ENCODE measurements at places on chromosomes 12 and 14.

GRCh38 chr14:76461886-76462285, 85.9 kb downstream of the ESRRB start:
- no peak for DNase-seq

DNA sequence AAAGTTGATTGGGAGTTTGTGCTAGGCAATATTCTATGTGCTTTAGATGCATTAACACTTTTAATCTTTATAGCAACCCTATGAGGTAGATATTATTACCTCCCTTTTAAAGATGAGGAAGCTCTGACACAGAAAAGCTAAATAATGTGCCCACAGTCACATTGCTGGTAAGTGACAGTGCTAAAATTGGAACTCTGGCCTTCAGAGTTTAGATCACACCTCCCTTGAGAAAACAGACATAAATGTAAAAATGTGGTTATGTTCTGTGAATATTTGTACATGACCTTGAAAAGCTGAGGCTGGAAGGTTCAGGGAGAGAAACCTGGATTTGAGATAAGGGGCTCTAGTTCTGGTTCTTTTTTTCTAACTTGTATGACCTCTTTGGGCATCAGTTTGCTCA, 1.9 kb downstream of the ABHD4 start:
- no peak for DNase-seq

GRCh38 chr12:52221912-52222457, 11.1 kb upstream of the KRT7 start:
- DNase-seq = no peak

GRCh38 chr12:124438437-124439056, 128.9 kb downstream of the NCOR2 start:
- DNase-seq = no peak

DNA sequence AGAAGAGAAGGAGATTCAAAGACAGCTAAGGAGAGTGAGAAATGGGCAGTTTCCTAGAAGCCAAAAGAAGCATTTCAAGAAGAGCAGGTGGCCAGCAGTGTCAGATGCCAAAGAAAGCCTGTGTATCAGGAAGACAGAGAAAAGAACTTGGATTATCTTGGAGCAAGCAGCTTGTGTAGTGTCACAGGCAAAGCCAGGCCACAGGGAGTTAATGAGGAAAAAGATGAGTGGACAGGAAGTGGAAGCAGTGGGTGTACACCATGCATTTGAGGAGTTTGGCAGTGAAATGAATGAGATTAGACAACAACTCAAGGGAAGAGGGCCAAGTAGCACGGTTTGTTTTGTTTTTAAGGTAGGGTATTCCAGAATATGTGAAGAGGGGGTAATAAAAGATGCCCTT, 5.6 kb upstream of the MYH7 start:
- no peak for DNase-seq

GRCh38 chr14:96979611-96980074, 182.5 kb downstream of the VRK1 start:
- no peak for DNase-seq

- DNase-seq = no peak
Measured at GRCh38 chr12:112809684-112810083, 18.1 kb downstream of the RPH3A start.

DNA sequence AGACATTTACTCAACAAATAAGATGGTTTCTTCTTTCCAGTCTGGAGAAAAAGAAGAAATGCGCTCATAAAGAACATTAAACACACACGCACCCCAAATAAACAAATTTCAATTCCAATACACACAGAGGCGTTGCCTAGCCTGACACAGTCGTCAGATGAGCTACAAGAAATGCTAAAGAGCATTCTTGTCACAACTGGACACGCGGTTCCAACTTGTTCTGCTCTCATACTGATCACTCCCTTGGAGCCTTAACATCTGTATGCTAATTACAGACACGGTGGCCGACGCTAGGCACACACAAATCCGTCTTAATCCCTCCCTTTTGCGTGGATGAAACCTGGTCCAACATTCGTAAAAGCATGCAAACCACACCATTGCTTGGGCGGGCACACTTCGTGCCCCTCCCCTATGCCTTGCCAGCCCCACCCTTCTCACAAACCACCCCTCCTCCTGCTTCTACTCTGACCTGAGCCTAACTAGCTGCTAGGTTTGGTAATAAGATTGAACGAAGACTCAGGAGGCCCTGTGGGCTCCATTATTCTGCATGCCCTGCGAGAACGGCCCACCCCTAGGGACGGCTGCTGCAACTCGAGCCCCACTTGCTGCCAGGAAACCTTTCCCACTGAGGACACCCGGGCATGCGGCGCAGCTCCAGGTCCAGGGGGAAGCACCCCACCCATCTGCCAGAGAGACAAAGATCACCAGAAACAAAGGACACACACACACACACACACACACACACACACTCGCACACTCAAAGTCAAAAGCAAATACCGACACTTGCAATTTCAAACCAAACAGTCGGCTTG, 1.2 kb downstream of the KCNK10 start:
- DNase-seq = peak; percentile 9

GRCh38 chr12:71201136-71201679, 43.4 kb upstream of the TSPAN8 start:
- no peak for DNase-seq

DNA sequence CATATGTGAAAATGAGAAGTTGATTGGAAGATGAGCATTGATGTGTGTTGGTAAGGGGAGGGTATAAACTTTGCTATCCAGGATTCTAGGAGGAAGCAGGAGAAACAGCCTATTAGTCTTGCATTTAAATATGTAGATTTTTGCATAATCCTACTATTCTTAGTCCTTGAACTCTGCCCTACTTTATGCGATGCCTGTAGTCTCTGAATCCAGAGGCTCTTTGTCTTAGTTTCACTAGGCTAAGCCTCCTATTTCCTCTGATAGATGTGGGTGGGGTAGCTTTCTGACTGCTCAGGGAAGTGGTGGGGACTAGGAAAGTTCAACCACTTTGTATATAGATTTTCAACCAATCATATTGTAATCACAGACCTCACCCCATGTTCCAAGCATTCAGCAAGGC, 49.5 kb upstream of the KCNC2 start:
- no peak for DNase-seq

GRCh38 chr12:90311561-90311960, 602.9 kb upstream of the ATP2B1 start:
- no peak for DNase-seq

- no peak for DNase-seq
Measured at GRCh38 chr12:55937981-55938380, 7.0 kb downstream of the DGKA start.

- no peak for DNase-seq
Measured at GRCh38 chr12:50061171-50061570, 3.8 kb downstream of the ASIC1 start.

GRCh38 chr14:101191101-101191720, 287.7 kb upstream of the RTL1 start:
- DNase-seq = no peak

DNA sequence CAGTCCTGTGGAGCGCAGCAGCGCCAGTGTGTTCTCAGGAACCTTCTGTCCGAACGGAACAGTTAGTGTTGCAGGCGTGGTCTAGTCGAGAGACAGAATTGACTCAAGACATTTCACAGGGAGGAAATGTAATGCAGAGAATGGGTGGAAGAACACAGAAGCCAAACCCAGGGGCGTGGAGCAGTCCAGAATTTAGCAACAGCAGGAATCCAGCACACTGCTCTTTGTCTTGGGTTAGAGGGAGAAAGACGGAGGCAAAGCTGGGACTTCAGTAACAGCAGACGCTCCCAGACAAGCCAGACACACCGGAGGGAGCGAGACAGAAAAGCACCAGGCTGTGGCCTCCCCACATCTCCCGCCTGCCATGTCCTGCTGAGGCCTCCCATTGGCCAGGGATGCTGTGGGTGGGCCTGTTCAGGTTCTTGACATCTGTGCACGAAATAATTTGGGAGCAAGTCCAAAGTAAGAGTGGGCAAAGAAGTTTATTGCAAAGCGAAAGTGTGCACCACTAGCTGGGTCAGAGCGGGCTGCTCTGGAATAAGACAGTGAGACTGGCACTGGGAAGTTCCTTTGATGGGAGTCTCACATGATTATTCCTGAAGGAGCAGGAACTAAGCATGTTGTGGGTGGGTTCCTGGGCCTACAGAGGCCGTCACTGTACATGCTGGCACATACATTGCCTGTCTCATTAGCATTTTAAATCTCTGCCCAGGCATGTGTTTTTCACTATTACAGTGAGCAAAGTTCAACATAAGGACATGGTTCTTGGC, 339.3 kb upstream of the SFSWAP start:
- DNase-seq = no peak

DNA sequence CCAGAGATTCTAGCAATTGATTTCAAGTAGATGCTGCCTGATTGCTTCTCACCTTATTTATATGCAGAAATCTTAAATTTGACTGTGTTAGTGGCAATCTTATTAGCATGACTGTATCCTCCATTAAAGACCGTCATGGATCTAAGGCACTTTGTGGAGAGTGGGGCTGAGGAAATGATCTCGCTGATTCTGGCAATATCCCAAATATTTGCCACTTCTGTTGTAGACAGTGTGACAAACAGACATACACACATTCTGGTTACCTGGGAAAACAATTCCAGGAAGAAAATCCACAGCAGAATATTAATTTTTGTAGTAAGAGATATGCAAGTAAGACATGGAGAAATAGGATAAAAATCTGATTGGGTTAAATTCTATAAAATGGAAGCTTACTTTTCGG, 269.0 kb upstream of the G2E3 start:
- no peak for DNase-seq

GRCh38 chr12:54059668-54060067, 6.0 kb downstream of the HOXC4 start:
- DNase-seq = no peak

- DNase-seq = no peak
Measured at GRCh38 chr14:54001189-54001878, 44.7 kb upstream of the BMP4 start.

GRCh38 chr12:102675672-102676071, 195.3 kb upstream of the IGF1 start:
- DNase-seq = no peak

DNA sequence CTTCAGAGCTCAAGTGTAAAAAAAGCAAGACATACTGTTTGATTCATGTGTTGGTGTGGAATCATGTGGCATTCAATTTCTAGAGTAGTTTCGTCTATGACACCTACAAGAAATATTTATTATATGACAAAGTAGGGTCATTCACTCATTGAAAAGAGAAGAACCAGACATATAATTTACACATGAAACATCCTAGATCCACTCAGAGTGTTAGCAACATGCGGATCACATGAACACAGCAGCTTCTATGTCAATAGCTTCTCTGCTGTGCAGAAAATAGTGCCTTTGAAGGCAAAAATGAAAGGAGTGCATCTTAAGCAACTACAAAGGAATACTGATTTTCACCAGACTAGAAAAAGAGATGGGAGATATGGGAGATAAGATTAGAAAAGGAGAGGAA, 569.8 kb downstream of the RPS29 start:
- DNase-seq = no peak

DNA sequence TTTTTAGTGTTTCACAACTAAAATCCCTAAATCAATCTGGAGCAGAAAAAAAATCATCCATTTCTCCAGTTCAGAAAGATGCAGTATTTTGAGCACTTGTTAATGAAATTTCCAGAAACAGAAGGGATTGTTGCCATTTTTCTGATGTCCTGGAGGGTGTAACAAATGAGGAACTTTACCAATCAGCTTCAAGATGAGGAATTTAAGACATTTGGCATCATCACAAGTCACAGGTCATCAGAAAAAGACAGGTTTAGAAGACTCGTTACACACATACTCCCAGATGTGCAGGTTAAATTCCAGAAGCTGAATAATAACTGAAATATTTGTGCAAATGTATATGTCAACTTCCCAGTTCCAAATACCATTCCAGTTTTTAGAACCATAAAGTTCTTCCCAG, 482 bp upstream of the PSMC1 start:
- DNase-seq = no peak

DNA sequence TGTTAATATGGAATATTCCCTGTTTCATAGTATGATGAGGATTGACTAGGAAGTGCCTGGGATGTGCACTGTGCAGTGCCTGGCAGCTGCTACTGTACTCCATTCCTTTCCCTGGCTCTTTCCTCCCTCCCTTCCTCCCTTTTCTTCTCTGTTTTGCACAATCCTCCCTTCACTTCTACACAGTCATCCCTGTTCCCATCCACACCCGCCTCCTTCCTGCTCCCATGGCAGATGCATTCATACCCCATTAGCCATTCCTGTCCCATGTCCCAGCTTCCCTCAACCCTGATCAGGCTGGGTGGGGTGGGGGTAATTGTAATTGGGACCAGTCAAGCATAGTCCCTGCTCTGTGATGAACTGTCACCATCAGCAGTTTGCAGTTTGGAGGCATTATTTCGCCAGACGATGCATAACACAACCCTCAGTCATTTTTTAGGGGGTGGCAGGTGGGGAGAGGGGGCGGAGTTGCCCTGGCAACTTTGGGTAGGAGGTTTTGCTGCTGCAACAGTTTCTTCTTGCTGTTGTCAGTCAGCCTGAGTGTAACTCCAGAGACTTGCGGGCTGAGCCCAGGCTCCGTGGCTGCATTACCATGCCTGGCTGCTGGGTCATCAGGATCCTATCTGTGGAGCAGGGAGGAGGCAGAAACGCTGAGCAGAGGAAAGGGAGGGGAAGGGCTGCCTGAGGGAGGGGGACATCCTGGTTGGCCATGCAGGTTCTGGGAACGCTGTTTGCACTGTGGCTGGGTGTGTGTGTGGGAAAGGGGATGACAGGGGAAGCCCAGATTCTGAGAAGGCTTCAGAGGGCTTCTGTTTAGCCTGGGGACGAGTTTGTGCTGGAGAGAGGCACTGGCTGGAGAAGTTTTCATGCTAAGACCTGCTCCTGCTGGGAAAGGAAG, 4.1 kb upstream of the KRT84 start:
- no peak for DNase-seq

GRCh38 chr12:6943389-6943721, 261 bp upstream of the RNU7-1 start:
- no peak for DNase-seq

- no peak for DNase-seq
Measured at GRCh38 chr14:85252011-85252410, 277.9 kb upstream of the FLRT2 start.

DNA sequence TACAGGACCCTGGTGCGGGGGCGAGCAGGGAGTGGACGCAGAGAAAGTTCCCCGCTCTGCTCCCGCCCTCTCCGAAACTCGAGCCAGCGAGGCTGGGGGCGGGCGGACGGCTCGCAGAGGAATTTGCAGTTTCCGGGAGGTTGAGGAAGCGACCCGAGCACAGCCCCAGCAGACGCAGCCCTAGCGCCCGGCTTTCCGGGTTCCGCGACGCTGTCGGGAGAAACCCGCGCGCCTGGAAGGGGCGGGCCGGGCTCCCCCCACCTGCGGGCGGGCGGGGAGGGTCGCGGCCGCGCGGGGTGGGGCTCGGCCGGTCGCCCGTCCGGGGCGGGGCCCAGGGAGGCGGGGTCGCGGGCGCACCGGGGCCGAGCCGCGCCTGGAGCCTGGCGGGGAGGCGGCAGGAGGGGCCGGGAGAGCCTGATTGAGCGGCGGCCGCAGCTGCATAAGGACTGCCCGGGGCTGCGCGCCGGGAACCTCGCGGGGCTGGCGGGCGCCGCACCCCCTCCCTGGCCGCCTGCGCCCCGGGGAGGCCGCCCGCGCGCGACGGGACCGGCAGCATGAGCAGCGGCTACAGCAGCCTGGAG, at the start of gene RASSF3:
Gene RASSF3 (plus strand): TSS at position 417 of the 581 bp plus-strand sequence. CDS start 138 bp downstream, at position 555.
- peak; percentile 83 for DNase-seq
